Fibroblast of skin of abdomen (primary cell): ENCODE measurements at places on chromosomes 7 and 10.

DNA sequence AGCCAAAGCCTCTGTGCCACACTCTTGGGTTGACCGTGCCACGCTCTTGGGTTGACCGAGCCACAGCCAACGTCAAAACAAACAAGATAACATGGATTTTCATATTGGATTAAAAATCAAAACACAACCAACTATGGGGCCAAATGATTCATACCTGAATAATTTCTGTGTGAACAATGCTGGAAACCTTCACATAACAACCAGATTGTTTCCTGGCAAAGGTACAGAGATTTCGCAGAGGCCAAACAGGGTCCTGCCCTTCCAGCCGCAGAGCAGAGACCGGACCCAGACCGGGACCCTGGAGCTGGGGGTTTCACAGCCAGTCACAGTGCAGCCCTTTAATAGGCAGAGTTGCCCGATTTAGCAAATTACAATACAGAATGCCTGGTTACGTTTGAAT lies 40.5 kb downstream of the ITIH5 start:
- peak; percentile 16 for DNase-seq

DNA sequence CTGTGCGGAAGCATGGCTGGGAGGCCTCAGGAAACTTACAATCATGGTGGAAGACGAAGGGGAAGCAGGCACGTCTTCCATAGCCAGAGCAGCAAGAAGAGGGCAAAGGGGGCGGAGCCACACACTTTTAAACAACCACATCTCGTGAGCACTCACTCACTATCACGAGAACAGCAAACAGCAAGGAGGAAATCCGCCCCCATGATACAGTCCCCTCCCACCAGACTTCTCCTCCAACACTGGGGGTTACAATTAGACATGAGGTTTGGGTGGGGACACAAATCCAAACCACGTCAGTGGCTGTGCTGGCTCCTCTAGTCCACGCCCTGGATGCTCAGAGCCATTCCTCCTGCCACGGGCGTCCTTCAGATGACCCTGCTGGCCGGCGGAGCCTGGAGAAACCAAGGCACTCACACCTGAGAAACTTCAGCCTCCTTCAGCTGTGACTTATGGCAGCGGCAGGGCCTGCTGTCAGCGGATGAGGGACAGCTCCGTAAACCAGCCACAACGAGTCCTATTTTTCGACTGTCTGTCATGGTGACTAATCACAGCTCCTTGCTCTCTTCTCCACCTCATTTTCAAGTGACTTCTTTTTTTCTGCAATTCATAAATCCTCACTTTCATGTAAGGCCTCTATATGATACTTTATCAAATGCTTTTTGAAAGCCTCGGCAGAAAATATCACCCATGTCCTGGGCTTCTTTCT lies 167.9 kb upstream of the PFKP start:
- no peak for DNase-seq

- peak; percentile 76 for DNase-seq
These were observed 18.8 kb upstream of the MET start for GRCh38 chr7:116653204-116653603.

- DNase-seq = no peak
These were observed 270.8 kb upstream of the POM121L12 start for GRCh38 chr7:52764492-52765169.

DNA sequence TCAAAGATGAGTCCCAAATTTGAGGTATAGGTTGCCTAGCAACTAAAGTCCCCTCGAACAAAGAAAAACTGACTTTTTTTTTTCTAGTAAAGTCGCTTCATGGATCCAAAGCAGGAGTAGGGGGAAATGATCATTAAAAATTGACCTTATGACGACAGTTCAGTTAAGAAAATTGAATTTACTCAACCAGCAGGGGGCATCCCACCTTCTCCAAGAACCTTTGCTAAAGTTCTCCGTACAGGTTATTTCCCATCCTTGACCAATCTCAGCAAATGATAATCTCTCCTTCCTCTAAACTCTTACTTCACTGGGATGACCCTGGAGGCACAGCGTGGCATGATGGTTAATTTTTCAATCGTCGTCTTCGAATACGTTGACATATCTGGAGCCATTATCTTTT lies 228.3 kb downstream of the CALN1 start:
- DNase-seq = no peak

- peak; percentile 57 for DNase-seq
These were observed 2.1 kb downstream of the TRDMT1 start for GRCh38 chr10:17199351-17199804.

DNA sequence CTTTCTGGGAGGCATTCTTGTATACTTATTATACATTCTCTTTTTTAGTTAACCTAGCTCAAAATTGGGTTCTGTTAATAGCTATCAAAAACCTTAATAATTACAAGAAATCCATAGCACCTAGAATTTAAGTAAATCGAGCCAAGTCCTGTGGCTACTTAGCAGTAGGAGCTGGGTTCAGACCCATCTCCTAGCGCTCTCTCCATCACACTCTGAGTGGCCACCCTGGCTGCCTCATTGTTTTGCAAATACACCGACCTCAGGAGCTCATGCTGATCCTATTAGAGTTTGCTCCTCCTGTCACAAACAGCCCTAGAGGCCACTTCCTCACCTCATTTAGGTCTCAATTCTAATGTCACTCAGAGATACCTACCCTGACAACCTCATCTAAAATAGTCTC lies 46.2 kb upstream of the OSBPL3 start:
- DNase-seq = no peak

- peak; percentile 13 for DNase-seq
These were observed 30.2 kb downstream of the USP6NL start for GRCh38 chr10:11581213-11581612.

GRCh38 chr10:110353244-110354119 lies 48.8 kb upstream of the SMNDC1 start:
- peak; percentile 86 for DNase-seq

DNA sequence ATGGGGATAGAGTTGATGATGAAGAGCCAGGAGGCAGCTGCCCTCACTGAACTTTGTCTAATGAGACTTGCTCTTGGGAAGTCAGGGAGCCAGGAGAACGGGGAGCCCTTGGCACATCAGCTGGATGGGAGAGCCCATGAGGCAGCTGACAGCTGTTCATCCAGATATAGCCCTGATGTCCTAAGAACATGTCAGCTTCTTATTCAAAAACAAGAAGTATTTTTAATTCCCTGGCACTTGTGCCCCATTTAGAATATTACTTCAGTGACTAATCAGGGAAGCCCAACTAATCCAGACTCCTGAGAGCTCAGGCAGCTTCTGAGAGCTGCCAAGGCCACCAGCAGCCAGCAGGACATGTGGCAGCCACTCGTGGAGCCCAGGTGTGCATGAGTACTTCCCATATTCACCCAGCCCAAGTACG lies 363.4 kb downstream of the GRID1 start:
- no peak for DNase-seq

DNA sequence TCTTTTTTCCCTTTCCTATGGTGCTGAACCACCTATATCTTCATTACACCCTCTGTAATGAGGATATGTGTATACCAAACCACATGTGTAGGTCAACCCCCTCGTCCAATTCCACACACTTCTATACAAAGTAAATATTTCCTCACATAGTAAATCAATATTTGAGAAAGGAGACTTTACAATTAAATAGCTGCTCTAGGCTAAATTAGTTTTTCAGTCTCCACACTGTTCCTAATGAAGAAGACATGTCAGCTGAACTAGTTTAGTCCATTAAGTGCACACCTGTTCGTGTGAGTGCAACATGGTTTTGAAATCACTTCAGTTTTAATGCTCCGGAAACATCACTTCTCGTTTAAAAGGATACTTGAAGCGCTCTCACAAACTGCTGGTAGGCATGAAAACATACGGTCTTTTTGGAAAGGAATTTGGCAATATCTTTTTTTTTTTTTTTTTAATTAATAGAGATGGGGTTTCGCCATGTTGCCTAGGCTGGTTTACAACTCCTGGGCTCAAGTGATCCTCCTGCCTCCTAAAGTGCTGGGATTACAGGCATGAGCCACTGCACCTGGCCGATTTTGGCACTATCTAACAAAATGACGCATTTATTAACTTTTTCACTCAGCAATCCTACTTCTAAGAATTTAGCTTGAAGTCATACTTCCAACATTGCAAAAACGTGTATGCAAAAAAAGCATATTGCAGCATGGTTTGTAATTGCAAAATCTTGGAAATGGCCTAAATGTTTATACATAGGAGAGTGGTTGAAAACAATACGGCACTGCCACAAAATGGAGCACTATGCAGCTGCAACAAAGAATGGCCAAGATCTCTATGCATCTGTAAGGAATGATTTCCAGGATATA lies 2.1 kb upstream of the XRCC2 start:
- no peak for DNase-seq

DNA sequence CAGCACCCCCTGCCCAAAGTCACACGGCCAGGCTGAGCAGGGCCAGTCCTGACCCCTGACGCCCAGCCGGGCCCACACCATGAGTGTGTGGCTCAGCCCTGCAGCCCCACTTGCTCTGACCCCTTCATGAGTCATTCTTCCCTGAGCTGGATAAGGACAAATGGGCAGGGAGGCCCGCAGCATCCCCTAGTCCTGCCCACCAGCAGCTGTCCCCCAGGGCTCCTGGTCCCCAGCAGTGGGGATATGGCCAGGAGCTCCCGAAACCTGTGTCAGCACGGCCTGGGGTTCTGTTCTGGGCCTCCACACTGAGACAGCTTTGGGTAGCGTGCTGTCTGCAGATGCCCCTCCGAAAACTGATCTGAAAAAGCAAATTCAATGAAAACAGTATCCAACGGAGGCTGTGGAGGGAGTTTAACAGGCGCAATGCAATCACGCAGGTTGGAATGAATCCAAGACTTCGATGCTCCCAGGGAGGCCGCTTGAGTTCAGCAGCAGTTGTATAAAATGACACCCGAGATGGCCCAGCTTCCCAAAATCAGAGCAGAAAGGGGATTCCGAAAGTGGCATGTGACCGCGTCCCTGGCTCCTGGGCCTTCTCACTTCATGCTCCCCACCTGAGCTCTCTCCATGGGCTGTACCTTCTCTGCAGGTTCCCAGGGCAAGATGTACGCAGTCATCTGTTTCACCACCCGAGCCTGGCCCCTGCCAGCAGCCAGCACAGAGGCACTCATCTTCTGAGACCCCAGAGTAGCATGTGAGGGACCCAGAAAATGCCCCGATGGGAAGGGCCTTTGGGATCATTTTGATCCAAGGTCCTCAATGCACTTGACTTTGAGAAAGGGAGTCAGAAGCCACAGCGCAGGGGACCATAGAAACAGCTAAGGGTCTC lies 214.1 kb downstream of the USP6NL start:
- no peak for DNase-seq

- DNase-seq = no peak
These were observed 11.5 kb upstream of the NFKB2 start for GRCh38 chr10:102384053-102384452.

DNA sequence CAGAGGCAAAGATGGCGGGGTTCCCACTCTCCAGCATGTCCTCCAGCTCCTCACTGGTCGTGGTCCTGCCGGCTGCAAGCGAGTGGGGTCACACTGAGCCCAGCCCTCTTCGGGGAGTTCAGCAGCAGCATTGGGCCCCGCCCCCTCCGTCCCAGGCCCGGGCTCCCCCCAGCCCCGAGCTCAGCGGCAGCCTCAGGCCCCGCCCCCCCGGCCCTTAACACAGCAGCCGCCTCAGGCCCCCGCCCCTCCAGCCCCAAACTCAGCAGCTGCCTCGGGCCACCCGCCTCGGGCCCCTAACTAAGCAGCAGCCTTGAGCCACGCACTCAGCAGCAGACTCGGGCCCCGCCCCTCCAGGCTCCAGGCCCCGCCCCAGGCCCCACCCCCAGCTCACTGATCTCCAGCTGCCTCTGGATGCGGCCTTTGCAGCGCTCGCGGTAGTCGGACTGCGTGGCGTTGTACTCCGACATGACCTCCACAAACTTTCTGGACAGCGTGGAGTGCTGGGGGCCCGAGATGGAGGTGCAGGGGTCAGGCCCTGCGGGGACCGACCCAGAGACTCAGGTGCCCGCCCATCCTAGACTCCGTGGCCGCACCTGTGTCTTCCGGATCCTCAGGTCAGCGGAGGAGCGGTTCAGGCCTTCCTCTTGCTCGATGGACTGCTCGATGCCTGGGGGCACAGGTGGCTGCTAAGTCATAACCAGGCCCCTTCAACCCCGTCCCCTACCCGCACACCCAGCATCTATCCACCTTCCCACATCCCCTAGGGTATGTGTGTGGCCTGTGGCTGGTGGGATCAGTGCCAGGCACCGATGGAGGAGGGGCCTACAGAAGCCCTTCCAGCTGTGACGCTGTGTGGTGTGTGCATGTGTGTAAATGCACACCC lies 15.5 kb downstream of the STX1A start:
- DNase-seq = peak; percentile 74

GRCh38 chr10:76195654-76196390 lies 764.4 kb downstream of the LRMDA start:
- no peak for DNase-seq

DNA sequence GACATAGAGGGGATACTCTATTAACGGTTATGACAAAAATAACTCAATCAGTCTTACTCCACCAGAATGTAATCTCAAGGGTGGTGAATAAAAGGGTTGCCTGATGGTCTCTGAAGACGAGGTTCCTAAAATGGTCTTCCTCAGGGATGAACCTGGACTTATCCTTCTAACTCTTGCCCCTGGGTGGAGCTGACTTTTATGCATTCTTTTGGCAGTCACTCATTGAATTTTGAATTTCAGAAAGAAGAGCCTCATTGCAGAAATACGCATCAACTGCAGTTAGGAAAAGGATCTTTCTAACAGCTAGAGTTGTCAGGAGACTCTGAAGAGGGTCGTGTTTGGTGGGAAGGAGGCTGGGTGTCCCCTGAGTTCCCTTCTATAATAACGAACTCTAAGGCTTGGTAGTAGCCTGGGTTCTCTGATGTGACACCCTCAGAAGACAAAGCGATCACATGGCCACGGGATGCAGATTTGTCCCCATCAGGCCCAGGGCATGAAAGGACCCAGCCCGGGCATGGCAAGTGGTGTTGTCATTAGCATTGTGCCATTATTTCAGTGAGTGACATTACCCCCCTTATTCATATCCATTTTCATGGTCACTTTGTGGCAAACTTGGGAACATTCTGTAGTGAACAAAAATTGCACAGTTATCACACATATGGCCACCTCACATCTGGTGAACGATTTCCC lies 58.6 kb upstream of the JCAD start:
- DNase-seq = no peak

- no peak for DNase-seq
These were observed 9.5 kb upstream of the TLX1 start for GRCh38 chr10:101121654-101122031.

DNA sequence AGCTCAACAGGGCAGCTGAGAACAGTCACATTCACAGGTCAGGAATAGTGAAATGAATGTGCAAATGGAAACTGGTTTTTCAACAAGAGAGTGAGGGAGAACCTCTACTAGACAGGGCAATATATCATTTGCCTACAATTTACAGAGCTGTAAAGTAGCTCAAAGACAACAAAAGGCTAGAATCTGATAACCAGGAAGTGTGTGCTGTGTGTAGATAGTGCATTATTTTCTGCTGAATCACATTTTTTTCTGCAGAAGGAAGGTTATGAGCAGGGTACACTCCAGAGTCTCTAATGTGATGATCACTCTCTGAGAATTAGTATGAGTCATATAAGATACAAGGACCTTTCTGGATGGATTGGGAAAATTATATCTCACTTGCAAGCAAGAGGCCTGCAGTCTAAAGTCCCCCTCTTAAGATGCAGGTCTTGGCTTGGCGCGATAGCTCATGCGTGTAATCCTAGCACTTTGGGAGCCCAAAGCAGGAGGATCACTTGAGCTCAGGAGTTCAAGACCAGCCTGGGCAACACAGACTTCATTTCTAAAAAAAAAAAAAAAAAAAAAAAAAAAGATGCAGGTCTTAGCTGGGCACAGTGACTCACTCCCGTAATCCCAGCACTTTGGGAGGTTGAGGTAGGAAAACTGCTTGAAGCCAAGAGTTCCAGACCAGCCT lies 59.9 kb upstream of the COBL start:
- peak; percentile 24 for DNase-seq
